Tibial artery (tissue), 4 donors: ENCODE measurements at places on chromosomes 2 and 18.

DNA sequence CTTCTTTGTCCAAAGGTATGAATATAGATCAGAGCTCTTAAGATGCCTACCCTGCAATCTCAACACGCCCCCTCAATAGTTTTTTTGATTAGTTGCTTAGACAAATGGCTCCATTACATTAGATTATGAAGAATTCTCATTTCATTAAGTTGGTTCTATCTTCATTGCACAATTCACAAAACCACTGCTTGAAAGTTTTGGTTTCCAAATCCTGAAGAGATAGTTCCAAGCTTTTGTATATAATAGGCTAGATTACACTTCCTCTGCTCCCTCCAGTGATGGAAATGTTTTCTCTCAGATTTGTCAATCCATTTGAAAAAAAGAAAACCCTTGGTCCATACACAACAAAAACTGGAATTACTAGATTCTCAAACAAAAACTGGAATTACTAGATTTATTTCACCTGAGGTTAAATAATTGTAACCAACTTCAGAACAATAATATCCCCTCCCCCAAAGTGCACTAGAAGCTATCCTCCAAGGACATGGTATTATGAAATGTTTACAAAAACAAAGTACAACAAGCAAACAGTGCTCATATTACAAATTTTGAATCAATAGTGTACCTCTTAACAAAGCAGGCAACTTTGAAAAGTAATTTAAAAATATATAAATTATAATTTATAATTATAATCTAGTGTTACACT is 6.8 kb upstream of the TLK1 start:
- DNase-seq, result no peak

DNA sequence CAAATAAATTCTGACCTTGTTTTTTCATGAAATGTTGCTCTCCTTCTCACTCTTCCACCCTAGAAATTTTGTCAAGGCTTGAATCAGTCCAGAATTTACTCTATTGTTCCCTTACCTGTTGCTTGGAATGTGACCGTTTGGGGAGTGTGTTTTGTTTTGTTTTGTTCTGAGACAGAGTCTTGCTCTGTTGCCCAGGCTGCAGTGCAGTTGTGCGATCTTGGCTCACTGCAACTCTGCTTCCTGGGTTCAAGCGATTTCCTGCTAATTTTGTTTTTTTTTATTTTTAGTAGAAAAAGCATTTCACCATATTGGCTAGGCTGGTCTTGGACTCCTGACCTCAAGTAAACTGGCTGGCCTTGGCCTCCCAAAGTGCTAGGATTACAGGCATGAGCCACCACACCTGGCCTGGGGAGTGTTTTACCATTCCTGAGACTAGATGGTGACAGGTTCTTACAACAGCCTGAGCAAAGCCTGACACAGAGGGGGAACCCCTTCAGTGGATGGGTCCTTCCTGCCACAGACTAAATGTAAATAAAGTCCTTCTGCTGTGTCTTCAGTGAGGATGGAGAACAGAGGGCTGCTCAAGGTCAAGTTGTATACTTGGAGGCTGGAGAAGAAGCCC is 52.0 kb downstream of the HAUS1 start:
- DNase-seq, result no peak

DNA sequence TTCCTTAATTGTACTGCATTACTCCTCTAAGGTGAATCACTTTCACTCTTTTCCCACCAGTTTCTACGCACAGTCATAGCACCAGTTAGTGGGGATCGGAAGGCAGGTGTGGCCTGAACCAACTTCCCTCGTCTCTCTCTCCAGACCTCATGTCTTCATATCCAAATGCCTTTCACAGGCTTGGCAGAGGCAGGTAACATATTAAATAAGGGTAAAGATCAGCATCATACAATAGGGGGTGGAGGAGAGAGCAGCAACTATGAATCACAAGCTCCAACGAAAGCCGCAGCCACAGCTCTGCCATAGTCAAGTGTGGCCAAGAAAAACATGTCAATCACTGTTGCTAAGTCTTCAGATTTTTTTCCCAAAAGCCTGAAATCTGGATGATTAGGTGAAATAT is 40.3 kb downstream of the AP1S3 start:
- DNase-seq, result no peak

- no peak for DNase-seq
Observed at GRCh38 chr2:157334335-157334734, 8.7 kb upstream of the ERMN start.

GRCh38 chr18:14781671-14782070 is 33.7 kb downstream of the ANKRD30B start:
- no peak for DNase-seq

DNA sequence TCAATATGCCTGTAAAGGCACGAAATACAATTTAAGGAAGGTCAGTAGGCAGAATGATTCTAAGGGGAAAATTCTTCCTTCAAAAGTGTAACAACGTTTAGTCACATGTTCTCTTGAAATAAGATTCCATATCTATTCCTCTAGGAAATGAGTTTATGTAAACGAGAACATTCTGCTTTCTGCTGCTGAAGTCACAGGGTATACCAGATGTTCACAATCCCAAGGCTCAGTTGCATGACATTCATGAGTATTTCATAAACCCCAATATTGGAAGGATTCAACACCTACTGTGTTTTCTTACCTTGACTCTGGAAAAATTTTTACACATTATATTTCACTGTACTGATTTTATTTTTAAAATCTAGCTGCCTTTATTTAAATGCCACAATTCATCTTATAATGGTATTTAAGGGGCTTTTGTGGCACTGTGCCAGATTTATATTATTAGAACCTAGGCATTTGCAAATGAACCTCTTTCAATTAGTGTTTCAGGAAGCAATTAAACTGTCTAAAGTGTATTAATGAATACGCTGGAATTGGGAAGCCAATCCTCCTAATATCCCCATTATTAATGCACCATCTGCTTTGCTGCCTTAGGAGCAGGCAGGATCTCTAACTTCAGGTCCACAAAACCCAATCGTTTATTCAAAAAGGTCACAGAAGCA is 542.6 kb upstream of the KLHL29 start:
- DNase-seq, result no peak

DNA sequence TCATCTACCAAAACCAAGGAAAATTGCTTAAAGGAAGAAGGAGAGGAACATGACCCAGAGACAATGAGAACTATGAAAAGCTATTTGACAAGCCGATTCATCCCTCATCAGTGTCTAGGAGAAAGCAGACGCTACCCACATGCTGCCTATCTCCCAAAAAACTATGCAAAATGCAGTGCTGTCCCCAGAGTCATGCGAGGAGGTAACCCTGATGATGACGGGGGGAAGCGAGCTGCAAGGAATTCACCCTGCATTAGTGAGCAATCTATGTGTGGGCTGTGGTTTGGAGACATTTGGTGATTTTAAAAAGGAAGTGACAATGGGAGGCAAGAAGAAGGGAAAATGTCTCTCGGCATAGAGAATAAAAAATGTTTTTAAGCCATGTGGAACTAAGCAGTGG is 472.7 kb downstream of the CMPK2 start:
- DNase-seq, result no peak

GRCh38 chr18:9429662-9429993 is 45.7 kb upstream of the RALBP1 start:
- DNase-seq, result no peak

DNA sequence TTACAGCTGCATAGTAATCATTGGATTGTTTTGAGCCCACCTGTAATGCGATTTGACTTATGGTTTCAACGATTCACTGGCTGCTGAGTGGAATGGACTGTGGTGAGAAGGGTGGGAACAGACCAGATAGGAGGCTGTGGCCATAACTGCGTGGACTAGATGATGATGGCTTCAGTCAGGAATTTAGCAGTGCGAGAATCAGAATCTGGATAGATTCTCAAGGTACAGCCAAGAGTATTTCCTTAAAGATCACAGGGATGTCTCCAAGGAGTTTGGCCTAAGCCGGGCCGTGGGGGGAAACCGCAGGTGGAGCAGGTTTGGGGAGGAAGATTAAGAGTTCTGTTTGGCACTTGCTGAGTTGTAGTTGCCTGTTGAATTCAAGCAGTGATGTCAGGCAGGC is 44.0 kb upstream of the CHMP1B start:
- DNase-seq, result no peak

DNA sequence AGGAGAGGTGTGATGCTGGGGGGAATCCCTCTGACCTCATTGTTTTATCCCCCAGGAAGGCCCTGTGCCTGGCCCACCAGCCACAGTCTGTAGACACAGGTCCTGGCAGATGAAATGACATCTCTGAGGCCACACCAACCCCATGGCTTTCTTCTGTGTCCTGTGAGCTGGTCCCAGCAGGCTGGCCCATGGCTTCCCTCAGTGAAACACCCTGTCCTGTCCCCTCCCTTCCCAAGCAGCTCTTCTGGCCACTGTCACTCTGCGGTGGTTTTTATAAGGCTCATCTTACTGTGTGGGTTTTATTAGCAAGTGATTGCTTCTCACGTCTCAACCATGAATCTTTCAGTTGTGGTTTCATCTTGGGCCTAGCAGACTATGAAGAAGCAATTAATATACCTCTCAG is 102.8 kb upstream of the STPG4 start:
- DNase-seq, result no peak

GRCh38 chr2:128154225-128154624 is 63.2 kb downstream of the UGGT1 start:
- no peak for DNase-seq

DNA sequence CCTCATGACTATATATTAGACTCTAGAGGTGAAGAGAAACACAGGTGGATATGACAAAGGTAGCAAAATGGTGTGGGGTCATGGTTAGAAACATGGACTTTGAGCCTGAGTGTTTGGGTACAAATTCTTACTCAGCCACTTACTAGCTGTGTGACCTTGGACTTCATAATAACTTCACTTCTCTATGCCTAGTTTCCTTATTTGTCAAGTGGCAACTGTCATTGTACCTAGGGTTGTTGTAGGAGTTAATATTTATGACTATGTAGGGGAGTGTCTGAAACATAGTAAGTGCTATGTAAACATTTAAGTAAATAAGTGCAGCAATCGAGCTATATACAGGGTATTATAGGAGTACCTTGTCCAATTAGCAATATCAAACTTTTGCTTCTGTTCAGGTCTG is 49.7 kb upstream of the RAPH1 start:
- no peak for DNase-seq

GRCh38 chr2:240858321-240858720 is 10.3 kb upstream of the AGXT start:
- DNase-seq, result no peak

DNA sequence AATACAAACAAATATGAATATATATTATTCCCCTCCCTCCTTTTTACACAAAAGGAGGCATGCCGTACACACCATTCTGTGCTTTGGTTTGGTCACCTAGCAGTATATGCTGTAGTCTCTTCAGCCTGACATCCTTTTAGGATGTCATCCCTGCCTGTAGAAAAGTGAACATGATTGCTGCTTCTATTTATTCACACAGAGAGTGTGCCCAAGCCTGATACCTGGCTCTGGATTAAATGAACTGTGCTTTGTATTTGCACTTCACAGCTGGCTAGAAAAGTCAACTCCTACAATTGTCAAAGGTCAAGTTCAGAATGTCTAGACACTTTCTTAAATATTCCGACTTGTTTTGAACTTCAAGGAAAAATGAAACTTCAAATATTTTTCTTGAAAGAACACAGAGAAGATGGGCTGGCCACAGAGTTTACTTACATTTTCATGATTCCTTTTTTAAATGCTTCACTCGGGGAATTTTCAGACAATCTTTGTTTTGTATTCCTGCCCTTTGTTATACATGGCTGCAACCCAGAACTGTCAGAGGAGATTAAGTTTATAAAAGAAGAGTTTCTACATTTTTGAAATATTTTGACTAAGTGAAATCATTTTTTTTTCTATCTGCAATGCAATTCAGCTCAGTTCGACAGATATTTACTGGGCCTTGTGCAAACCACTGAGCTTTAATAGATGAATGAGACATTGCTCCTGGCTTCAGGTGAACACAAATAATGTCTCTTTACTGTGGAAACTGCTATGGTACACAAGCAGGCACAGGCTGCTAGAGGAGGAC is 33.5 kb downstream of the DAPL1 start:
- no peak for DNase-seq

GRCh38 chr2:36515538-36515937 is 82.4 kb downstream of the FEZ2 start:
- no peak for DNase-seq

- no peak for DNase-seq
Observed at GRCh38 chr2:238163481-238164198, 4.9 kb downstream of the ERFE start.
